ENCODE measurements at places on chromosomes 2 and 18.

DNA sequence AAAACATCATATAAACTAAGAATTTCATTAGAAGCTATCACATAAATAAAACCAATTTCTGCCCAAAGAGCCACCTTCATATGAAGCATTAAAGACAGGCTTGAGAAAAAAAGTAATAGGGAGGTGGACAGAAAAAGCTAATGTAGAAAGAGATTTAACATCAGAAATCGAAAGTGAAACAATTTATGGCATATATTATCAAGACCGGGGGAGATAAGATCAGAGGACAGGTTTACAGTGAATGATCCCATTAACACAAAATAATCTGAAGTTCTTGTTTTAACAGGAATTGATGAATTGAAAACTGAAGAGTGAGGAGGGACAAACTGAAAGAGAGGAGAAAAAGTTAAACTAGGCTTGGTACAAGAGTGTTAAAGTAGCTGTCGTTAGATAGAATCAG is 786.3 kb upstream of the FSHR start:
- no peak for DNase-seq

GRCh38 chr18:22171258-22172119 is 2.1 kb downstream of the GATA6 start:
- DNase-seq, result no peak

- DNase-seq, result no peak
Measured at GRCh38 chr18:8005870-8006569, 438.9 kb downstream of the PTPRM start.

DNA sequence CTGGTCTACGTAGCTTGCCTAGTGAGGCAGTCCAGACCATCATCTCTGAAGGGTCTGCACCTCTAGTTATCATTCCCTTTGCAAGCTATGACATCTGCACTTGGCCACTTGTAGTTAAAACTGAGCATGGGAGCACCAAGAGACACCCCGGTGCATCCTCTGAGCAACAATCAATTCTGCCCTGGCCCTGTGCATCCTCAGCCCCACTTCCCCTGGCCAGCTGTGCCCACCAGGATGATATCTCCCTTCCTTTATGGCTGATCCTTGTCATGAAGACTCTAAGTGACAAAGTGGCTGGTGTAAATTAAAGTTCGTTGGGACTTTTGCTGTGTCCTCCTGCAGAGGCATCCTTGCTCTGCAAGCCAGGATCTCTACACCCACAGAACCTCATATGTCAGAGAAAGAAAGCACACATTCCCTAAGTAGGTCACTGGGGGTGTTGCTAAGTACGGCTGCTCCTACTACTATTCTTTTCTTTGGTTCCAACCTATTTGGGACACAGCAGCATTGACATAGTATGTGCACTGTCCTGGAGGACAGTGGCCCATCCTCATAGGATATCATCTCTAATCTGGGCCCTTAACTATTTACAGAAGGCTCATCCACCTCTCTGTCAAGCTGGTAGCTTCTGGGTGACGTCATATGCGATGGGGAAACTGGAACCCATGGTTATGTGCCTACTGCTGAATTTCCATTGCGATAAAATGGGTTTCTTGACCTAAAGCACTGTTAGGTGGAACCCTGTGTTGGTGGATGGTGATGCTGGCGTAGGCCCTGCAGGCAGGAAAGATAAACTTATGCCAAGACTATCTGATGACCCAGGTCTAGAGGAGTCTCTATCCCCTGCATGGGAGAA is 384.3 kb upstream of the ID2 start:
- DNase-seq, result no peak

DNA sequence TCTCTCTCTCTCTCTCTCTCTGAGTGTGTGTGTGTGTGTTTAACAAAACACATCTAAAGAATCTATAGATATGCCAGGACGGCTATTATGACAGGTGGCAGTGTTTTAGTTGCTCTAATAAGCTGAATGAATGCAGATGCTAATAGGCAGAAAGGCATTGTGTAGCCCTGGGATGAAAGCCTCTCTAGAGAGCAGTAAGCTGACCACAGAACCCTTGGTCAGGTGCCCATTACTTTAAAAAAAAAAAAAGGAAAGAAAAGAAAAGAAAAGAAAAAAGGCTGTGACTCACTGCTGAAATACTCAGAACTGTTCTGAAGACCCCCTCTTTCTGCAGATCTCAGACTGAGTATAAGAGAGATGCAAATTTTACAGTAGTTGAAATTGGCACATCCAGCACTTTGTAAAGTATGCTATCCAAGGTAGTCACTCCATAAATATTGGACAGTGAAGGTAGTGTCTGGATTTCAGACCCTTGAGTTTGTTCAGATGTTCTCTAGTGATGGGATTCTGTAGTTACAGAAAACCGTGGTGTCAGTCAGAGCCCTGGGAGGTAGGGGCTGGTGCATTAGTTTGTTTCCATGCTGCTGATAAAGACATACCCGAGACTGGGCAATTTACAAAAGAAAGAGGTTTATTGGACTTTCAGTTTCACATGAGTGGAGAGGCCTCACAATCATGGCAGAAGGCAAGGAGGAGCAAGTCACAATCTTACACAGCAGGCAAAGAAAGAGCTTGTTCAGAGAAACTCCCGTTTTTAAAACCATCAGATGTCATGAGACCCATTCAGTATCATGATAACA is 30.9 kb downstream of the OSBPL6 start:
- no peak for DNase-seq

GRCh38 chr2:179440642-179441251 is 176.1 kb upstream of the SESTD1 start:
- no peak for DNase-seq

DNA sequence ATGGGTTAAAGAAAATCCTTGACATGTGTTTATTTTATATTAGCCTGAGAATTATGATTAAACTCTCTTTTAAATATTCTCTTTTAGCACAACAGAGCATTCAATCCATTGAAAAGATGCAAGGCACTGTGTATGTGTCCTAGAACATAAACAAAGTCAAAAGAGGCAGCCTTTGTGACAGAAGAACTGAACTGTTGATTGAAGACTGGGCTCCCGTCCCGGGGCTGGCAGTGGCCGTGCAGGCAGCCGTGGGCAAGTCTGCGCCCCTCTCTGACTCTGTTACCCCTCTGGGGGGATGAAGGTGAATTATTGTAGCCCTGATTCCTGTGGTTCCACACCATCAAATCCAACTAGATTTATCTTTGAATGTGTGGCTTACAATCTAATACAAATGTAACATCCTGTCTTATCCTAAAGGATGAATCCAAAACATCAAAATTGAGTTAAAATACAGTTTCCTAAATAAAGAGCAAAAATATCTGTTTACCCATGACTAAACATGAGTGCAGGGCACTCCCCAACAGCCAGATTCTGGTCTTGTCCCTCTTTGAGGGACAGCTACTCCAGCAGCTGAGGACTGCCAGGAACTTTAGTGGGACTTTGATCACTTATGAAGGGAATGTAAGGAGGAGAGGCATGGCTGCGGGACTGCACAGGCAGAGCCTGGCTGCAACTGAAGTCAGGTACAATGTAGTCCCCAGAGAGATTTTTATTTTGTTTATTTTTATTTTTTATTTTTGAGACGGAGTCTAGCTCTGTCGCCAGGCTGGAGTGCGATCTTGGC is 37.3 kb upstream of the SH3BP4 start:
- no peak for DNase-seq

GRCh38 chr2:114265261-114265660 is 177.2 kb upstream of the DPP10 start:
- no peak for DNase-seq

- DNase-seq, result no peak
Measured at GRCh38 chr18:24913507-24914170, 438.3 kb downstream of the ZNF521 start.

GRCh38 chr2:164810843-164811242 is 30.8 kb downstream of the COBLL1 start:
- DNase-seq, result no peak

- DNase-seq, result no peak
Measured at GRCh38 chr18:21450913-21451312, 149.6 kb downstream of the ESCO1 start.

Data from tibial artery (tissue), 4 donors.